ENCODE measurements at places on chromosomes 4 and X.

- DNase-seq: peak; percentile 55
These were observed 637 bp downstream of the AMER1 start for GRCh38 chrX:64204701-64205440.

DNA sequence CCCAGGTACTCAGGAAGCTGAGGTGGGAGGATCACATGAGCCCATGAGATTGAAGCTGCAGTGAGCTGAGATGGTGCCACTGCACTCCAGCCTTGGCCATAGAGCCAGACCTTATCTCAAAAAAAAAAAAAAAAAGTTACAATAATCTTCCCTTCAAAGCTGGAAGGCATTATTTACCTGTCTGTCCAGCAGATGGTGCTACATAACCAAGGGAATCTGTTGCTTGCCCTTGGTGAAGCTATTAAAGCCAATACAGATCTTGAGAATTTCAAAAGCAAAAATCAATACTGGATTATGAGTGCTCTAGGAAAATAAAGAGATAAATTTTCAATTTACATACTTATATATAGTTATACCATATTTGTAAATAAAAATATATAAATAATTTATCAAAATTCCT, 25.9 kb downstream of the PKD2 start:
- no peak for DNase-seq

- DNase-seq: no peak
These were observed 25.8 kb downstream of the USP9X start for GRCh38 chrX:41110801-41111625.

DNA sequence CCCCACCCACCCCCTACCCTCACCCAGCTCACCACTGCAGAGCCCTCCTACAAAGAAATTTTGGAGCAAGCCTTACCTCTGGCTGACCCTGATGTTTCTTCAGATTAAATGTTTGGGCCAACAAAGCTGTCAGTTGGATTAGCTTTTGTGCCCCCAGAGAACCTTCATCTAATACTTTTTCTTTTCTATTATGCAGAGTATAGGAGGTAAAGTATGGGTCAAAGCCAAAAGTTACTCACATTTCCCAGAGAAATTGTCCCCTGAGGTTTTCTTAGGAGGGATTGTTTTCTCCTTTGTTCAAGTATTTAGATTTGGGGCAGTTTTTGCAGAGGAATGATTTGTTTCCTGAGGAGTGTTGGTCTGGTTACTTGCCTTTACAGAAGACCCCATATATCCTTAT, 69.5 kb downstream of the AASDH start:
- DNase-seq: no peak

GRCh38 chrX:64642482-64642881, 247.2 kb upstream of the MTMR8 start:
- DNase-seq: no peak

GRCh38 chr4:151912632-151913031, 151.8 kb upstream of the GATB start:
- DNase-seq: no peak

DNA sequence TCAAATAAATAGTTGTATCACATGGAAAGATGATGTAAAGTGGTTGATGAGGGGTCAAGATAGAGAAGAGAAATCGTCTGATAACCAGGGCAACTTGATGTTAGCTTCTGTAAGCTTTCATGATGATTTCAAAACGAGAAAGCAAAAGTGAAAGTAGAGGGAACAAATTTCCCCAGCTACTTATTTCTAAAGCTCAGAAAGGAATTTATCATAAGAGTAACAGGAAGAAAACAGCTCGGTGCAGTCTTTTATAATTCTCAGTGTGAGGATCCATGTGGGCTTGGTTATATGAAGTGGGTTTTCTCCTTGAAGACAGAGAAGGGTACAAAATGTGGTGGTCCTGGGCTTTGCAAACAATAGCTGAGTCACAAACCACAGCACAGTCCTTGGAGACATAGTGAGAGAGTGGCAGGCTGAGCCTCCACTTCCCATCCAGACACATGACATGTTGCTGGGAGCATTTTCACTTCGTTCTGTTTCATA, 32.1 kb upstream of the GLRA2 start:
- no peak for DNase-seq

- DNase-seq: no peak
These were observed 1130.3 kb downstream of the RAPGEF2 start for GRCh38 chr4:160233141-160233540.

DNA sequence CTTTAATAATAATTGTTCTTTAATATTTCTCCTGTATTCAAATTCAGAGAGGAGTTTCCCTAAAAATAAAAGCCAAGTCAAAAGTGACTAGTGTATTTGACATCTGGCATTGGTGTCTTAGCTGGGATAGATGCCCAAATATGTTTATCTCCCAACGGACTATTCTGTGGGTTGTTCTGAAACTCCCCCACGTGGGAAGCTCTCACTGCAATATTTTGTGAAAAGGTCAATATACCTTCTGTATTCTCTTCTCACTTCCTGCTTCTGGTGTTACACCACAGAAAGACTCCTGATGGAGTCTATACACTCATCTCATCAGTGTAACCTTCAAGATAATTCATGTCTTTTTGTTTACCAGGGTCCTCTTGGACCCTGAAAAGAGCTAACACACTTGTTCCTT, 2052.8 kb upstream of the TENM3 start:
- DNase-seq: no peak

DNA sequence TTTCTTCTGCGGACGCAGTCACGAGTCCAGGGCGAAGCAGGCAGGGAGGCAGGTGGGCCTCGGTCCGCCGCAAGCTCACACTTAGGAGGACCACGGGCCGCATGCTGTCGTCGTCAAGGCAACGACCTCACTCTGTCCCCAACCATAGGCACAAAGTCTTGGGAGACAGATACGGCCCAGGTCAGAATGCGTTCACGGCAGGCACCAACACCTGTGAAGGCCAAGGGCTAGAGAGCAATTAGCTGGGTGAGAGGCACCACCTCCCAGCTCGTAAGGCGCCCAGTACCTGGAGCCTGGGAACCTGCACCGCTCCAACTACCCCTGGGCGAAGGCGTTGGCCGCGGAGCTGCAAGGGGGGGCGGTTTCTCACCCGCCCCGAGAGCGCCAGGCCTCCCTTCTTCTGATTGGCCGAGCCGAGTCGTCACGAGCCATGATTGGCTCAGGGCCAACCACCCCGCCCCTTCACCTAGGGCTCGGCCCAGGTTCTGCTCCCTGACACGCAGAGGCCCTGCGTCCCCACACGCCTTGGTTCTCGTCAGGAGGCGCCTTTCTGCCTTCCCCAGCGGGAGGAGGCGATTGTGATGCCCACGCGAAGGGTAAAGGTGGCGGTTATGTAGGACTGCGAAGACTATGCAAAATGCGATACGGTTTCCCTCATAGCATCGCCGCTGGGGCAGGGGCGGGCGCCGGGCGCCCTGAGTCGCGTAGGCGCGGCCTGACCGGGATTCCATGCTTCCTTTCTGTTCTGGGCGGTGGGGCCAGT, at the start of gene CDKL2:
TSS of gene CDKL2 (minus strand) at position 355 of the 763 bp plus-strand sequence. CDS start 4,540 bp downstream, outside the sequence.
- DNase-seq: peak; percentile 80

- DNase-seq: no peak
These were observed 343.3 kb upstream of the FRG1 start for GRCh38 chr4:189597341-189597740.

DNA sequence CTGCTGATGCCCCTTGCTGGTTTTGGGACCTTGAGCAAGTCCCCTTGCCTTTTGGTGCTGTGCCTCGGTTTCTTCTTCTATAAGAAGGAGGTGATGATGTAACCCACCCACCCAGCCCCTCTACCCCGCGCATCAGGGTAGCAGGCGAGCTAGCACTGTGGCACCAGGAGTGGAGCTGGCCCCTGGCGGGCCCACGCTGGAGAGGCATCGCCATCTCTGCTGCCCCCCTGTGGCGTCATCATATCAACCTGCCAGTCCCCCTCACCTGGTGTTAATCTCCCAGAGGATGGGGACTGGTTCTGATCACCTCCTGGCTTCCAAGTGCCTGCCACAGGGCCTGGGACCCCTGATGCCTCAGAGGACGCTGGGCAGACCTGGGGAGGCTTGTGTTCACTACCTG, 6.3 kb upstream of the SORCS2 start:
- no peak for DNase-seq

DNA sequence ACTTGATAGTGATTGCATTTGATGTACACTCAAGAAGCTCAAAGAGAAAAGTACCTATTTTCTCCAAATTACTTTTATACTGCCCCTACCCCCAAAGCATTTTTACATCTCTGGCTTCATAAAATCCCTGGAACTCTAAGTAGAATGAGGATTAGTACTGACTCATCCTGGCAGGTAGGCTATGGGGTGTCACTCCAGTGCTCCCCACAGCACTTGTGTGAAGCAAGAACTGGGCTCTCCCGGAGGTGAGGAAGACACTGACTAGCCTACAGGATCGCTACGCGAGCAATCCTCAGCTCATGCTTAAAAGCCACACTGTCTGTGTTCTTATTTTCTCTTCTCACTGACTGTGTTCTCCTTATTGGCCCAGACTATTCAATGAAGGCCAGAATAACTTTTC, 90.4 kb upstream of the NDP start:
- DNase-seq: no peak

- no peak for DNase-seq
These were observed 32.7 kb downstream of the METAP1 start for GRCh38 chr4:99028187-99028586.

DNA sequence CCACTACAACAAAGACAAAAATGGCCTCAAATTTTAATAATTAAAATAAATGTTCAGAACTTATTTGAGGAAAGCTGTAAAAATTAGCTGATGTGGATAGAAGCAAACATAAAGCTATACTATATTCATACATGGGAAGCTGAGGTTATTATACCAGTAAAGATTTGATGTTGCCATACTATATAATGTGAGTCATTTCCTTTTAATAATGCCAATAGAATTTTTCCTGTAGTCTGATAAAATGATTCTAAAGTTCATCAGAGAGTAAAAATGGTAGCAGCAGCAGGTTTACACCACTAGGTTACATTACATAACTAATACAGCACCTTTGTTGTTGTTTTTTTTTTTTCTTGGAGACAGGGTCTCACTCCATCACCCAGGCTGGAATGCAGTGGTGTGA, 45.5 kb upstream of the CYP2U1 start:
- DNase-seq: no peak

DNA sequence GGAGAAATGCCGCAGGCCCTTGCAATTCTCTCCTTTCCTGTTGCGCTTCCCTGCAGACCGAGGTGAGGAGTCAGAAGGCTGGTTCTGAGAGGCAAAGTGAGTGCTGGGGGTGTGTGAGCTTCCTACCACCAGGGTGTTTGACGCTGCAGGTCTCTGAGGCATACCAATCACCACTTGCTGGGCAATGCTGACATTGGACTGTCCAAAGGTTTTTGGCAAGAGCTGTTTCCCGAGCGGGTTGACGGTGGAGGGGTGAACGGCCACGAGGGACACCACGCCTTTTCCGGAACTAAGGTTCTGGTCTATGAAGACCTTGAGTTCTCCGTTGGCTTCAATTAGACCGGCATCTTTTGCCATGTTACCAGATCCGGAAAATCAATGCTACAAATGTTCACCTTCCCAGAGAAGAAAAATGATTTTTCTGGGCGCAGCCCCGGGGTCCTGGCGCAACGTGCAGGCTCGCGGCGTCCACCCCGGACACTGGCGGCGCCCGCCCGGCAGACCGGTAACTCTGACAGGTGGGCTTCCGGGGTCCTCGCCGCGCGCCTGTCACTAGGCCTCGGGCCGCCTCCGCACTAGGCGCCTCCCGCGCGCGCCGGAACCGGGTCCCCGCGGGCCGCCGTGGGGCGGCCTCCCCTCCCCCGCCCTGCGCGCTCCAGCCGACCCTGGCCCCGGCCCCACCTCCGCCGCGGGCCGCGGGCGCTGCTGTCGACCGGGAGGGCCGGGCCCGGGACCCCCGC, 44.9 kb upstream of the FAM47C start:
- no peak for DNase-seq

- no peak for DNase-seq
These were observed 492.9 kb downstream of the PCDH18 start for GRCh38 chr4:137039370-137039769.

- DNase-seq: no peak
These were observed 66.4 kb upstream of the C4orf54 start for GRCh38 chr4:99724067-99724466.

DNA sequence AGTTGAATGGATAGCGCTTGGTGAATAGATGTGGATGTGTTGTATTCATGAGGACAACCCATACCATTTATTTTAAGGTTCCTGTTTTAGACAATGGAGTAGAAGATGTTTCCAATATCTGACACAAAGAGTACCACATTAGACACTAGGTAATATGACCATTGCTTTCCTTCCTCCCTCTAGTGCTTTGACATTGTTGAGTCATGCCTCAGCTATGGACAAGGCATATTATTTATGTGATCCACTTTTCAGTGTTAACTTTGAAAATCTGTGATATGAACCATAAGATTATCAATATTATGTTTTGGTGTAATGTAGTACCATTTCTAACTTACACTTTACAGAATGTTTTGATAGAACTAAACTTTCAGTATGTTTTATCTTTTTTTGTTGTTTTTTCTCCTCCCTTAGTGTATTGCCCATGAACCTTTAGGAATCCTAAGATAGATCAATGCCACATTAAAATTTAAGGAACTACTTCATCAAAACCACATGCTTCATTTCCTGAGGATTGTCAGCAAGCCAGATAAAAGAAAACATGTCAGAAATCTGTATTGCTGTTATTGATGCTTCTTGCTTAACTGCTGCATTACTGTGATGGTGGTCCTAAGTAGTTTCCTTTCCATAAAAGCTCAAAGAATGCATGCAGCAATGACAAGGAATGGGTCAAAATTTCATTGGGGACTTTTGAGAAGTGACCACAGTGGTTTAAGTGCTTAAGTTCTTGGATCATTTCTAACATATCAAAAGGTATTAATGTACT, 105.0 kb downstream of the PCDH7 start:
- DNase-seq: no peak

- DNase-seq: no peak
These were observed 92.8 kb downstream of the MAML3 start for GRCh38 chr4:140061194-140061593.

- no peak for DNase-seq
These were observed 1.9 kb downstream of the FGG start for GRCh38 chr4:154610582-154610981.

DNA sequence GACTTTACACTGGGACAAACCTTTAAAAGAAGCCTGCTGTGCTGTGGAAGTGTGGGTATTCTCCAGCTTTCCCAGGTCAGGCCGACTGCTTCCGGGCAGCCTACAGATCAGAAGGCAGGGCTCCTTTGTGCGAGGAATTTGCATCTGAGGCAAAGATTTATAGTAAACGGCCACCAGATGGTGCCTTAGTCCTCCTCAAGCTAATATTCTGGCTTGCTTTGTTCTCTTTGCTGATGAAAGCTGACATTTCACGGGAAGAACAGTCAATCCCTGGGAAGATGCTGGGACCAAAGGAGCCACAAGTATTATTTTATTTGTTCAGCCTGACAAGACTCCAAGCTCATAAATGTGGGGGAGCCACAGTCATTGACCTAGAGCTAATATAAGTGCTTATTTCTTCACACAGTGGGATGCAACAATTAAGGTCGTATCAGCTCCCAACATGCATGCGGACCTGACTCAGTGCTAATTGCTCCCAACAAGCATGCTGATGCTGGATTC, 120.7 kb upstream of the TRIM2 start:
- peak; percentile 60 for DNase-seq

DNA sequence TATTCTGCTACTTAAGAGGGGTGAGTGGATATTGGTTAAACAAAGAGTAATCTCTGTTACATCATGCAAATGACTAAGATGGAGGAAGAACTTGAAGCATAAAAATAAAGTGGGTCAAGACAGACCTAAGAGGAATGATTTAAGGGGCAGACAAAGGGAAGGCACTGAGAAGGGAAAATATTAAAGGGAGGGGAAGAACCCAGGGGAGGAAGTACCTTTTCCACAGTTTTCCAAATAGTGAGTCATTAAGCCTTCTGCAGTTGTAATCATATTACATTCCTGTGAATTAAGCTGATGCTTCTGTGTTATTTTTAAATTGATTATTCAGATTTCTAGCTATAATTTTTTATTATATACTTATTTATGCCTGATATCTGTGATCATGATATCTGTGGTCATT, 253.3 kb downstream of the CENPC start:
- DNase-seq: no peak
